ENCODE measurements at places on chromosomes 2 and 18.

DNA sequence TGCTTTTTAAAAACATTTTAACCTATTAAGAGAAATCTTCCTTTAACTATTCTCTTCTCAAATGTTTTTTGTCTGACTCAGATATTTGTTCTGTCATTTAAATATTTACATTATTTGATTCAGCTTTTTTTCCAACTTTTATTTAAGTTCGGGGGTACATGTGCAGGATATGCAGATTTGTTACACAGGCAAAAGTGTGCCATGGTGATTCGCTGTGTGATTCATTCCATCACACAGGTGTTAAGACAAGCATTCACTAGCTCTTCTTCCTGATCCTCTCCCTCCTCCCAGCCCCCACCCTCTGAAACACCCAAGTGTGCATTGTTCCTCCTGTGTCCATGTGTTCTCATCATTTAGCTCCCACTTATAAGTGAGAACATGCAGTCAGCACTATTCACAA, 19.4 kb downstream of the SP100 start:
- DNase-seq = no peak

DNA sequence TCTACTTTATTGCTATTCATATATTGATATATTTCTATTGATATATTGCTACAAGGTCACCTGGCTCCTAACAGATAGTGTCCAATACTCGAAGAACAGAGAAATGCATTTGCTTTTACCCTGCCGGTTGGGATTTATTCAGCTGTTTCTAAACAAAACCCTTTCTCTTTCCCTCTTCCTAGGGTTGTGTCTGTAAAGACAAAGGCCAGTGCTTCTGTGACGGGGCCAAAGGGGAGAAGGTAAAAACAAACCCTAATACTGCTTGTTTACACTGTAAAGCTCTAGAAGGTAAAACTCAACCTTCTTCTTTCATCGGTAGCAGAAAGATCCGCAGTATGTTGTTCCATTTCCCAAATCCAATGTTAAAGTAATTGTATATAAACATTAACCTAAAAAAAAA, 73.4 kb downstream of the COL4A3 start:
- DNase-seq = no peak

DNA sequence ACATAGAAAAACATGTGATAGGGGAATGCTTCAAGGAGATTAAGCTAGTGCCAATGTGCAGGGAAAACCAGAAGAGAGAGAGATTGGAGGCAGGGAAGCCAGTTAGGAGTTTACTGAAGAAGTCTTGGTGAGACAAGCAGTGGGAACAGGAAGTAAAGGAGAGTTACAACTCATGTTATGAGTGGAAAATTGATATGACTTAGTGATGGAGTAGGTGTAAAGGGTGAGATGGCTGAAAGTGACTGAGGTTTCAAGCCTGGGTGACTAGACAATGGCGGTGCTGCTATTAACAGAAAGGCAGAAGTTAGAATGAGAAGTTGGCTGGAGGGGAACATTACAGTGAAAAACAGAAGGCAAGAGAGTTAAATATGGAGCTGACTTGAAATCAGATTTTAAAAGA, 16.5 kb downstream of the DOK1 start:
- DNase-seq = no peak

DNA sequence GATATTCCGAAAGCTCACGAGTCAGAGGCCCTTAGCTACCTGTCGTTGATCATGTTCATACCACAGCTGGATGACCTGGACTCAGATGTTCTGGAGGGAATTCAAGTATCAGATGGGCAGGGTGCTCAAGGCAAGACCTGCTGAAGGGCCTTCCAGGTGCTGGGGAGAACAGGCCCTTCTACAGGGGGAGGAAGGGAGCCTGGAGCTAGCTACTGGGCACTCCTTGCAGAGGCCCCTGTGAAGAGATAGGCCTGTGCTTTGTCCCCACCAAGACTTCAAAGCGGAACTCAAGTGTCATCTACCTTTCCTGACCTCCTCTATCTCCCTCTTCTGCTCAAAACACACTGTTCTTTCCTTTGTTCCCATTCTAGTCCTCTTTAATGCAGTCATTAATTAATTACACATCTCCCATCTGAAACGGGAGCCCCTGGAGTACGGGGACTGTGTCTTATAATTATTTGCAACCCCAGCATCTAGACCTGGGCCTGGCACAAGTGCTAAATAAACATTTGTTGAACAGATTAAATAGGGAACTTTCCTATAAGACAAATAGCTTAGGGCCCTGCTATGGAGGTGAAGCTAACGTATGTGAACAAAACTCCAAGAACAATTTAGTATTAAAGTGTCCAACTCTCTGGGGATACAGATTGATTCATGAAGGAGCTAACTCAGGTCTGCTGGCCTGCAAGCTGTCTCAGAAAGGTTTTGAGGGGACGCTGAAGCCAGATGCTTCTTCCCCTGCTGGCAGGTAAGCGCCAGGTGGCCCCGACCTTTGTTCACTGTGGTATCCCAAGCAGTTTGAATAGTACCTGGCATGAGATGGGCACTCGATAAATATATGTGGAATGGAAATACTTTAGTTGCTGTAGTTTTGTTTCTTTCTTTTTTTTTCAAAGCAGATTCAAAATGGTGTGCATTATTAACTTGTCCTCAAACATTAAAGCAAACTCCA, 22.0 kb downstream of the RHOB start:
- no peak for DNase-seq

GRCh38 chr2:172478353-172478752, 51.0 kb downstream of the ITGA6 start:
- DNase-seq = no peak

DNA sequence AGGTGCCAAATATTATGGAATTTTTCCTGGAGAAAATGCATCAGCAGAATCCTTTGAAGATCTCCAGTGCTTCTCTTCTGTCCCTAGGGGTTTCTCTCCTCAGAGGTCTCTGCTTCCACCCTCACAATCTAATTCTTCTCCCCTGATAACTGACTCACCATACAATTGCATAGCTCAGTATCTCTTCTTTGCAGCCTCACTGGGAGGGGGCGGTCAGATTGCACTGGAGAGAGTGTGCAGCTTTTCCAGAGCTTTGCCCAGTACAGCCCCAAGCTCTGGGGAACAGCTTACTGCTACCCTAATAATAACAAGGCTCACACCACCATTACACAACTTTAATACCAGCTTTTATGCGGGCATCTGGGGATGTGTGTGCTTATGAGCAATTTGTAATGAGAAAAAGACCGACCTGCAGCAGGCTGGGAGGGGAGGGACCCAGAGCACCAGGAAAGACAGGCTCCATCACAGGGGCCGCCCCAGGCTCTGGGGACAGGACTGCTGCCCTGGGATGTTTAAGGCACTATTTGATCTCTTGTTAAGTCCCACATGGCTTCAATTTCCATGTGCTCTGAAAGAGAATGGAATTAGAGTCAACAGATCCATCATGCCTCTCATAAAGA, 276.6 kb upstream of the SIX2 start:
- DNase-seq = peak; percentile 86

GRCh38 chr18:69968039-69968438, 20.4 kb upstream of the CD226 start:
- DNase-seq = no peak

DNA sequence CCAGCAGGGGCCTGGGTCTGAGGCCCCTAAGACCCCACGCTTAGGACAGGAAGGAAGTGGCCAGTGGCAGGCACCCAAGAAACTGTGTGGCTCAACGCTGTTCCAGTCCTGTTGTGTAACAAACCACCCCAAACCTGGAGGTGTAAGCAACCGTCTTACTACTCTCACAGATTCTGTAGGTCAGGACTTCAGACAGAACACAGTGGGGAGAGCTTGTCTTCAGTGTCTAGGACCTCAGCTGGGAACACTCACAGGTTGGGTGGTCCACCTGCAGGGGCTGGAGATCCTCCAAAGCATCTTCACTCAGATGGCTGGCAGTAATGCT, 123.0 kb downstream of the KLHL29 start:
- DNase-seq = no peak

DNA sequence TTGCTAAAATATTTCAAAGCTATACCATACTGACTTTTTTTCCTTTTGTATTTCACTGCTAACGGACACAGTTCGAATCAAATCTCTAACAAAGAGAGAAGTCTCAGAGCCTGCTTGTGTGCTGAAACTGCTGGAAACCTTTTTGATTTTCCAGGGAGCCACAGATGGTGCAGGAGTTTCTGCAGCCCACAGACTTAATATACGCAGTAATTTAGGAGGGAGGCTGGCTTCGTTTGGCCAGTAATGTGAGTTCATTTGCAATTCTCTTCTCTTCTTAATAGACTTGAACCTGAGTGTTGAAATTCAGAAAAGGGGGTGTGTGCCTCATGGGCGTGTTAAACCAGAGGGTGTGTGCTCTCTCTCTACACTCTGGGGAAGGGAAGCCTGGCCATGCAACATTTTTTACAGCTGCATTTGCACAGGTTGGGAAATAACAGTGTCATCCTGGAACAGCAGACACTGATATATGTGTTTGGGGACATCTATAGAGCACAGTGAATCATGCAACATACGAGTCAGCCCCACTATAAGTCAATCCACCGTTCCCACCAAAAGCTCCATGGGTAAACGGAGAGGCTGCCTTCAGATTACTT, 333.0 kb downstream of the CLIP4 start:
- no peak for DNase-seq

GRCh38 chr2:236472720-236473495, 96.7 kb upstream of the ACKR3 start:
- DNase-seq = no peak

DNA sequence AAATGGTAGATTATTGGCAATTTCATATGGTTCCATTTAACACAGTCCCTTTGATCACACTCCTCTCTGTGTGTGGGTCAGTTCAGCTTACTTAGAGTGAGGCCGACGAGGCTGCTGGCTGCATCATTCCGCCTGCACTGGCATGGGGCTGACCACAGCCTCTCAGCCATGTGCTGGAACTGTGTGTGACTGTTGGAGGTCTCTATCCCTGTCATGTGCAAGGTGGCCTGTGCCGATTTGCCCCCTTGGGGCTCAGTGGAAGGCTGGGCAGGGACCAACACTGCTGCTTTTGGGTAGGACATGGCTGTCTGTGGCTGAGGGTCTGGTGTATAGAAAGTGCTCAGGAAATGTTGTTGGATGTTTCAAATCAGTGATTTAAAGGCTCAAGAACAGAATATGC, 454.0 kb upstream of the HS6ST1 start:
- DNase-seq = no peak

DNA sequence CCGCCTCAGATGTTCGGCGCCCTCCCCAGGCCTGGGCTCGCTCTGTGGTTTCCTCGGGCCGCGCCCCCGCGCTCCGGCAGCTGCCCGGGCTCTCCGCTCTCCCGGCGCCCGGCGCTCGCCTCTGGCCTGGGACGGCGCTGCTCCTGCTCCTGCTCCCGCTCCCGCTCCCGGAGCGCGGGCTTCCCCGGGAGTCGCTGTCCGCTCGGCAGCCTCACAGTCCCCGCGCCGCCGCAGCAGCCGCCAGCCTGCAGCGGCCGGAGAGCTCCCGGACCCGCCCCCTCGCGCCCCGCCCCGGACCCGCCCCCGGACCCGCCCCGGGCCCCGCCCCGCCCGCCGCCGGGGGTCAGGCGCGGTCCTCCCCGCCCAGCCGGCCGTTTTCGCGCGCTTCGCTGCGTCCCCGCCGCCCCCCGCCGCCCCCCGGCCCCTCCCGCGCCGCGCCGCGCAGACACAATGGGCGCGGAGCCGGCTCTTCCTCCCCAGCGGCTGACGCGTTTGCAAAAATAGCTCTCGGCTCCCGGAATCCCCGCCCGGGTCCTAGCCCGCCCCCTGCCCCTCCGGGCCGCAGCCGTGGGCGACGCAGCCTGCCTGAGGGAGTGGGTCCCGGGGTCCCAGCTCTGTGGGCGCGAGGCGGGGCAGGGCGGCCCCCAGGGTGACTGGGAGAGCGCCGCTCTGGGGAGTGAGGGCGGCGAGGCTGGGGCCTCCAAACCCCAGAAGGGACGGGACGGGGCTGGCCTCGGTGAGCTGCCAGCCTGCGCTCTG, at the start of gene ARL4C:
Gene ARL4C (minus strand): TSS at position 247 of the 759 bp plus-strand sequence. CDS start 495 bp downstream, outside the sequence.
- peak; percentile 41 for DNase-seq

DNA sequence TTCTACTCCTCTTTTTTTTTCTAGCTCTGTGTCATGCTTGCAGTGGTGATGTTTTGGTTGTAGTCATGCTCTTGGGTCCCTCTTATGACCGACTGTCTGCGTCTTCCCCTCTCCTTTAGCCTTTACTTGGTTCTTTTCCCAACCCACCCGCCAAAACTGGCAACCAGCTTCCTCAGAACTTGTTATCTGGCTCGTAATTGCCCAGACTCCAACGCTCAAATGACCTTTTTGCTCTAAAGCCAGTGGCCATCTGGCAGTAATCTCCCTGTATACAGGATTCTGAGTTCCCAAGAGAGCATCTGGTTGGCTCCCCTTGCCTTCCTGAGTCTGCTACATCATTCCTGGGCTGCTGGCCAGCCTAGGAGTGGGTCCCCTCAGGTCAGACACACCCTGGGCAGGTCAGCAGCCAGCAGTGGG, 147.2 kb downstream of the MGAT5 start:
- DNase-seq = no peak

- no peak for DNase-seq
Measured at GRCh38 chr18:75612456-75612855, 185.0 kb upstream of the SMIM21 start.

DNA sequence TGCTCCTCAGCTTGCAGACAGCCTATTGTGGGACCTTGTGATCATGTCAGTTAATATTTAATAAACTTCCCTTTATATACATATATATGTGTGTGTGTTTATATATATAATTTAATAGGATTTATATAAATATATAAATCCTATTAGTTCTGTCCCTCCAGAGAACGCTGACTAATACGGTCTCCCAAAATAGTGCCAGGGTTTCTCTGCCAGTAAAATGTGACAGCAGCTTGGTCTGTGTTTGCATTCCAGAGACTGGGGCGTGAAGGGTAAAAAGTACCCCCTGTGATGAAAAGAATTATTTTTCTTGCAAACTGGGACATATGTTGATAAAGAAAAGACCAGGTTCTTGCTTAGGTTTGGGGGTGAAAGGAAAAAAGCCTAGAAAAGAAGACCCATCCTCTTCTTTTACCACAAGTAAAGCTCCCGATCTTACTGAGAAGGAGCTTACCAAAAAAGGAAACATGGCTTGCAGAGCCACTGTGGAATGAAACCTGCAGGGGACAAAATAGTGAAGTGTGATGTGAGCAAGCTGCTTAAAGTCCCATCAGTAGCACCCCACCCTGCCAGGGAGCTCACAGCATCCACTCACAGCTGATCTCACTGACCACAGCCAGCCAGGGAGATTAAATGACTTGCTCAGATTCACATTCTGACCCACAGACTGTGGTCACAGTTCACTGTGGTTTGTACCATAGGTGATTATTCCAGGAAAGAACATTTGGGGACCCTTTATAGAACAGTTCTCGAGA, 110.9 kb upstream of the RMP24 start:
- DNase-seq = no peak

DNA sequence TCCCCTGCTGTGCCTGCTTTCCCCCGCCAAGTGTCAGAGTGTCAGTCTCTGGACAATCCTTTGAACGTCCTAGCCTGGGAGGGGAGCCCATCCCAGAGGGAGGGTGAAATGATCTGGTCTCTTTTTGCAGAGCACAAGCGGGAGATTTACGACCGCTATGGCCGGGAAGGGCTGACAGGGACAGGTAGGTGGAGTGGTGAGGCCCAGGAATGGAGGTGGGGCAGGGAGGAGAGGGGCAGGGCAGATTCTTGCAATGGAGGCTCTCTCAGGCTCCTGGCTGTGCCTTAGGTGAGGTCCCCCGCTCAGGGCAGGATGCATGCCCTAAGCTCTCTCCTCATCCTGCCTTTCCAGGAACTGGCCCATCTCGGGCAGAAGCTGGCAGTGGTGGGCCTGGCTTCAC, 2.4 kb downstream of the DNAJB2 start:
- no peak for DNase-seq

All from skeletal muscle cell (primary cell).